Femur (tissue), 1 donor: ENCODE measurements at places on chromosomes 1 and 21.

DNA sequence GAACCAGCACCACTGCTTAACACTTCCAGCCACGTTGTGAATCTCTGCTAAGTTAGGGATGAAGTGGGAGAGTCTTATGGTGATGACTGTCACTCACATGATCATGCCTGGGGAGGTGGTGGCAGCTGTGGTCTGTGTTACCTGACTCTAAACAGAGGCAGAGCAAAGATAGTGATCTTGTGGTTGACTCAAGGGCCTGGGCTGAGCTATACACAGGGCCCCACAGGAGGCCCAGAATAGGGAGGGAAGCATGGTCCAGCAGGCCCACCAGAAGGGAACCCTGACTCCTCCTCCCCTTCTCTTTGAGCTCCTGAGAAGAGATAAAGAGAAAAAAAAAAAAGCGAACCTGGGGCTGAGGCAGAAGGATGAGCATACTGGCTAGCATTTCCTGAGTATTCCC is 55.0 kb downstream of the PLXNA2 start:
- DNase-seq, result no peak

GRCh38 chr21:39029086-39029755 is 154.0 kb downstream of the PSMG1 start:
- no peak for DNase-seq

DNA sequence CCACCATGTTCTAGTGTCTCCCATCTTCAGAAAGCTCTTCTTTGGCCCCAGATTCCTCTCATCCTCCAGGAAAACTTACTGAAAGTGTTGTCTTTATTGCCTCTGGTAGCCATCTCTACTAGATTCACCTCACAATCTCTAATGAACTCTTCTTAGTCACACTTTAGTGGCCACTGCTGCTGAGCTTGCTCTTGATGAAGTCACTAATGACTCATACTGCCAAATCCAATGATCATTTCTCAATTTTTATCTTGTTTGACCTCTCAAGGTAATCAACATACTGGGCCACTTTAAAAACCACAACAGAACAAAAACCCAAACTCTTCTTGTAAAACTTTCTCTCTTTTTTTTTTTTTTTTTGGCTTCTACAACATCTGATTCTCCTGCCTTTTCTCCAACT is 196.4 kb downstream of the LHX8 start:
- no peak for DNase-seq

DNA sequence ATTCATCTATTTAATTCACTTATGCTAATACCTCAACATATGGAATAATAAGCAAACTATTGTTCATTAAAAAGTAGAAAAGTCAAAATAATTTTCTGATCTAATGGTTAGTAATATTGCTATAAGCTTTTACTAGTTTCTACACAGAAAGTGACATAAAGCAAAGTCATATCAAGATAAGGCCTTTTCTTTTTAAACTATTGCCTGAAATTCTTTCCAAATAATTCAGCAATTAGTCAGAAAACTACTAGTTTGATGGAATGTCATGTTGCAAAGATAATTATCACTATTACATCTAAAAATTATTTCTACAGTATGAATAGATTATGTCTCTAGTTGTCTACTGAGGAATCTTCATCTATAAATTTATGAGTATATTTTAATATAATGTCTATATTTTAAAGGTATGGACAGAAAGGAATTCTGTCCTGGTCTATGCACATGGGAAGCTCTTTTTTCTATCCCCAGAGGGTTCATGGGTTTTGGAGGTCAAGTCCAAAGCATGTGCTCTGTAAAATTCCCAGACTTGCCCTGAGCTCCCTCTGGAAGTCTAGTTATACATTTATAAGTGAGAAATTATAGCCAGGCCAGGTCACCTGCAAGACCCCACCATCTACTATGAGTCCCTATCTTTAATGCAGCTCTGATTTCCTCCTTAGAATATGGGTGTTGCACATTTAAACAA is 84.6 kb upstream of the DPYD start:
- no peak for DNase-seq

DNA sequence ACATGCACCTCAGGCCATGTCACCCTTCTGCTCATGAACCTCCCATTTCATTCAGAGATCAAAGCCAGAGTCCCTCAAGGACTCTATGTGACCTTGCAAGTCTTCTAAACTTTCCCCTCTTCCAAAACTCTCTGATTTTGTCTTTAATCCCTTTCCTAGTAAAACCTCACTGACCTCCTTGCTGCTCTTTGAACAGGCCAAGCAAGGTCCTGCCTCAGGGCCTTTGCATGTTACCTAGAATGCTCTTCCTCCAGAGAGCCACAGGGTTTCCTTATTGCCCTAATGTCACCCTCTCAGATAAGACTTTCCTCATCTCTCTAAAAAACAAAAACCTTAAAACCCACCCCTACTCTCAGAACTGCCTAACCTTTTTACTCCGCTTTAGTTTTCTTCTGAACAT is 26.6 kb downstream of the IL23R start:
- DNase-seq, result no peak

DNA sequence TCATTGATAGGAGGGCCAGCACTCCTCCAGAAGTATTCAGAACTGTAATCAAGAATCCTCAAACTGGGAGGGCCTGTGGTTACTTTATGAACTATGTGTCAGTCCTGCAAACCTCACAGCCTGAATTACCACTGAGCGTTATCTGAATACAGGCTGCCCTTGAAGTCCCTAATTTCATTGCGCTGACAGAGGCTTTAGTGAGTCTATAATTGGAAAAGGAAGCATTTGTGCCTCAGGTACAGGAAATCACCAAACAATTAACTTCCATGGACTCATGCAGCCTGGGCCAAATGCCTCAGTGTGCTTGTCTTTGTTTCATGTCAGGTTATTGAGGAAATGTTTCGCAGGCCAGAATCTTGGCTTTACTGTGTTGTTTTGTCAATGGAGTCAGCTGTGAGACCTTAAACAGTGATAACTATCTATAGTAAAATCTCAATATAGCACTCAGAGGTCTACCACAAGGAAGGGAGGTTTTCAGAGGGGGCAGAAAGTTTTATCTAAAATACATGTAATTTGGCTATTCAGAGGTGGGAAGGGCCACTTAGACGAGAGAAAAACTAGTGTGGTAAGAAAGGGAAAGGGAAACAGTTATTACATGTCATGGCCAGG is 32.9 kb upstream of the DOCK7 start:
- DNase-seq, result peak; percentile 30

- DNase-seq, result peak; percentile 79
Observed at GRCh38 chr1:42957880-42958487, 684 bp downstream of the SLC2A1 start.

DNA sequence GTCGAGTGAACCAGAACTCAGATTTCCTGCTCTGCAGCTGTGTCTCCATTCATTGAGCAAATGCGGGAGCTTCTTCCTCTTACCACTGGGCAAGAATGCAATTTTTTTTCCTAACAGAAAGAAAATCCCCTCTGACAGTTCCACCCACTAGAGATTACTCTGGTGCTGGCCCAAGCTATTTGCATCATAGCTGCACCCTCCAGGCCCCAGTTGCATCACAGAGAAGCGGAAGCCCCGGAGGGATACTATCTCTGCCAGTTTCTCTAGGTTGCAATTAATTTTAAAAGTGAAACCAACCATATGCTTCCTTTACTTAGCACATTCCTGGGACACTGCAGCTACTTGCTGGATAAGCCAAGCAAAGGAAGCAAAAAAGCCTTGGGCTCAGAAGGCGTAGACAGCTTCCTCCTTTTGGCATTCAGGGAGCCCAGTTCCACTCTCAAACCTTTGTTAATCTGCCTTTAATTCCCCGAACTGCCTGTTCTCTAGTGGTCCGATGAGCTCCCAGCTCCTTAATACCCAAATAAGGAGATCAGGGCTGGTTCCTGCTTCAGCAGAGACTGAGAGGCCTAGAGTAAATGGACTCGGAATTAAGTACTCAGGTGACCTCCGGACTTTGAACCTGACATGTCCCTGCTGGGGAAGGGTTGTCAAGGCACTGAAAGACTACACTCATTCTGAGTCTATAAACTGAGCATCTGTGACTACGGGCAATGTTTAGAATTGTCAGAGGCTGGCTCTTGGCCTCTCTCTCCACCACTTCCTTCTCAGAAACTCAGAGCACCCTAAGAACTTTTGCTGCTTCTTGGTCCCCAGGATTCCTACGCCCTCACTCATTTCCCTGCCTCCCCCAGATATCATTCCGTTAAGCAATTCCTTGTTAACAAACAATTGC is 72.5 kb upstream of the TNFSF18 start:
- peak; percentile 72 for DNase-seq

GRCh38 chr1:159163614-159164228 is 7.7 kb upstream of the CADM3 start:
- no peak for DNase-seq

DNA sequence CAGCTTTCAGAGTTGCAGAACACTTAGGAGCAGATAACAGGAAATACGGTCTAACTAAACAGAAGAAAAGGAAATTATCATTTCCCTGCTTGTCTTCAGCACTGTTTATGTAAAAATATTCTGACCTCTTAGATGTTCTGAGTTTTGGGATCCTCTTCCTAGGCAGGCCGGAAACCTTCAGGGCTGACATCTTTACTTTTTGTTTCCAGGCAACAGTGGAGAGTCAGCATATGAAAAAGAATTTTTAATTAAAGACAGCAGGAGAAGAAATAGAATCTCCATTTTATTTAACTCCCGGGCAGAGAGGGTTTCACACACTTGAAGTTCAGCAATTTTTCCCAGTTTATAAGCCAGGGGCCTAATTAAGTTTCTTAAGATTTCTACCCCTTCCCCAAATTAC is 5.1 kb upstream of the RIPPLY3 start:
- DNase-seq, result no peak
